ENCODE measurements at places on chromosomes 12 and 14. TPM values are rescaled to one million over a fixed set of nuclear protein-coding genes. Genes with fewer than 3 reads are reported as not detected.

Gene KLHL33
- not detected for total RNA-seq

Gene RNASE2
- total RNA-seq = not detected

Gene KRT72
- not detected for total RNA-seq

Gene KCNH5
- total RNA-seq = not detected

GRCh38 chr12:30692470-30692869 is 3.2 kb downstream of the IPO8 start:
- DNase-seq = no peak

DNA sequence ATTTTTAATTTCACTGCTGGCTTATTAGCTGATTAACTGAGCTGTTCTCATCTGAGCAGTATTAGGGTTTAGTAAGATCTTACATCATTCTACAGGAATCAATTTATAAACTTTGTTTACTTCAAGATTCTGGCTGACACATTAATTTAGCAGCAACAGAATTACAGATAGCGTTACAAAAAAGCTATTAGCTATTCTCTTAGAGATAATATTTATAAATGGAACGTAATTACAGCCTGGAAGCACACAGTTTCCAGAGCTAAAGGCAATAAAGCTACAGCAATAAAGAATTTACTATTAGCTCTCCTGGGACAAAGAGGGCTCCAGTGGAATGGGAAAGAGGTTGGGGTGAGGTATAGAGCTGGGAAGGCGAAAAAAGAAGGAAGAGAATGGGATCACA is 34.7 kb downstream of the PDE6H start:
- no peak for DNase-seq

GRCh38 chr14:61588419-61588901 is 106.9 kb upstream of the HIF1A start:
- DNase-seq = no peak

DNA sequence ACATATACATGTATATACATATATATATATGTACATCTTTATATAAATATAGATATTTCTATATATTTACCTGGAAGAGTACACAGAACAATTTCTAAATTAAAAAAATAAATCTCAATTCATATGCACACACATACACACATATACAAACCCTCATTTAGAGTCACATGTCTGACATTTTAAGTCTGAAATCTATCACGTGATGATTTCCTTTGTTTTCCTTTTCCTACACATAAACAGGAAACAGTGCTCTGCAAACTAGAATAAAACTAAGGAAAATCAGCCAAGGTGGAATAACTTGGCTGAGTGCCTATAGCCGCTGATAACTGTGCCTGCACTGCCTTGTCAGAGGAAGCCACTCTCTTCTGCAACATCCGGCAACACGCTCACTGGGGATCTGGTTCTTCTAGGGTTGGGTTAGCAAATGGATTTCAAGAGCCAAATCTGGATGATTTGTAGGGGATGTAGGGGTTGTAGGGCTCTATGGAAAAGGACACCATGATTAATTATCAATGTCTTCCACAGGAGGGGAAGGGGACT is 480.7 kb downstream of the TMEM132D start:
- DNase-seq = no peak

- no peak for DNase-seq
These were observed 340.6 kb downstream of the BTG1 start for GRCh38 chr12:91805031-91805430.

GRCh38 chr12:56007564-56008559 is 10.8 kb downstream of the SUOX start:
- DNase-seq = peak; percentile 78

GRCh38 chr12:113500782-113501311 is 29.2 kb upstream of the LHX5 start:
- peak; percentile 70 for DNase-seq

DNA sequence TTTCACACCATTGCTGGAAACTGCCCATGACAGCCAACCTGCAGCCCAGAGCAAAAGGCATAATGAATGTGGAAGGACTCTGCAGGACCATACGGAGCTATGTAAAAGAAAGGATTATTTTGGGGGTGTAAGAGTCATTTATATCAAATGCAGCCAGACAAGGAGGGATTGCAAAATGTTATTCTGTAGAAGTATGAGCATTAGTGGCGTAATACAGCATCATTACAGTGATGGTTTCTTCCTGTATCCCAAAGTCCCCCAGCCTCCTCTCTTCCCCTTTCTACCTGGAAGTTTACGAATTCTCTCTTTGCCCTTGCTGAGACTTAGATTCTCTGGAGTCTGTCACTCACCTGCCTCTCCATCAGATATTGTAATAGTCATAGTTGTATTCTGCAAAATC is 89.9 kb downstream of the BORCS5 start:
- no peak for DNase-seq

- DNase-seq = peak; percentile 86
These were observed 486 bp upstream of the AKT1 start for GRCh38 chr14:104795781-104796686.

DNA sequence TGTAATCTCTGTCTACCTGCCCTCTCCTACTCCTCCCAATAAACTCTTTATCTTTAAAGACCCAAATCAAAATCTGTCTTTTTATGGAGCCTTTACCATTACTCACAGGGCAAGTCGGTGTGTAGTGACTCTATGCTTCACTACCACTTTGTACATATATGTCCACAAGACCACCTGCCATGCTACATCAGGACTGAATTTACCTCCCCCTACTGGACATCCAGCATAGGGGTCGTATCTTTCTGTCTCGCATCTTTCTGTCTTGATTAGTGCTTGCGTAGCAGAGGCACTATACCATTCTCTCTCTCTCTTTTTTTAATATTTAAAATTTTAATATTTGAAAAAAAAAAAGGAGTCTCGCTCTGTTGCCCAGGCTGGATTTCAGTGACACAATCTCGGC is 587.5 kb downstream of the SOX5 start:
- DNase-seq = peak; percentile 46

GRCh38 chr12:11761869-11762567 is 112.5 kb downstream of the ETV6 start:
- no peak for DNase-seq

GRCh38 chr12:54148560-54149429 is 40.0 kb downstream of the SMUG1 start:
- no peak for DNase-seq
